ENCODE measurements at places on chromosomes 3 and 15.

- DNase-seq, result no peak
Measured at GRCh38 chr3:101303089-101303731, 17.2 kb downstream of the IMPG2 start.

DNA sequence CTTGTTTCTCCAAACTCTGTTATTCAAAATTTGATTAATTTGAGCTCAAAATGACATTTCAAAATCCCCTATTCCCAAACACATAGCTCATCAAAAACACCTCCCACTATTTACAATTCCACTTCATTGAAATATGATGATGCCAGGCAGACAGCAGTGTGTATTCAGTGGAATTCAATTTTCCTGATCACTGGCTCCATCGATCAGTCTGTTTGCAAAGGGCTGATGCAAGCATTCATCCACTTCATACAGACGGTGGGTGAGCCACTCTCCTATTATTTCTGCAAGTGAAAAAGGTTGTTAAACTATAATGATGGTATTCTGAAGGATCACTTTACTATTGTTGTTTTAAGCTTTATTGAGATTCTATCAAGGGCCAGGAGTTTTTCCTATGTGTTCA lies 90.7 kb downstream of the RTP4 start:
- no peak for DNase-seq

DNA sequence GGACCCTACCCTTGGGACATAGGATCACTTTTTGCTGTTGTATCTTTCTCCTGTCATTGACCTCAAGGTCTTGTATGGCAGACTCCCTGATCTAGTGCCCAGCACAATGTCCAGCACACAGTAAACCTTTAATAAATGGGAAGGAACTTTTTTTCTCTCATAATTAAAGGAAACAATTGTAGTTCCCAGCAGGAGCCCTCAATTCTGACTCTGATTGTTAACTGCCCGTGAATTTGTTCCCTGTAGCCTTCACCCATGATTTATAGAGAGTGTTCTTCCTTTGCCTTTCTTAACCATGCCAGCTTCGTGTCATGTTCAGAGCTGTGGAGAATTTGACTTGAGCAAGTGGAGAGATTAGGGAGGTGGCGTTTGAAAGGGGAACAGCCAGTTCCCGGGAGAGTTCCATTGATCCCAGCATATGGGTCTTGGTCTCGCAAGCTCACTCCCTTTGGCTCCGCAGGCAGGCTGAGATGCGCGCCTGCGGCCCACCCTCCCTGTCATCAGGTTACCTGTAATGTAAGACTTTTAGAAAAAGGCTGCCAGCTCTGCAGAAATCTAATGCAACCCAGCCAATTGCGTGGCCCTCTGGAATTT lies 182.6 kb downstream of the TP63 start:
- DNase-seq, result no peak

GRCh38 chr15:62957130-62957529 lies 85.4 kb upstream of the TPM1 start:
- no peak for DNase-seq

Measured in activated T-cell treated with anti-CD3 and anti-CD28 coated beads, Interleukin-2, amount 50 U/mL, for 4 hours (primary cell).